ENCODE measurements at places on chromosomes 11 and 22. TPM values are rescaled to one million over a fixed set of nuclear protein-coding genes. Genes with fewer than 3 reads are reported as not detected.

HBG1 gene
- total RNA-seq = not detected

DNA sequence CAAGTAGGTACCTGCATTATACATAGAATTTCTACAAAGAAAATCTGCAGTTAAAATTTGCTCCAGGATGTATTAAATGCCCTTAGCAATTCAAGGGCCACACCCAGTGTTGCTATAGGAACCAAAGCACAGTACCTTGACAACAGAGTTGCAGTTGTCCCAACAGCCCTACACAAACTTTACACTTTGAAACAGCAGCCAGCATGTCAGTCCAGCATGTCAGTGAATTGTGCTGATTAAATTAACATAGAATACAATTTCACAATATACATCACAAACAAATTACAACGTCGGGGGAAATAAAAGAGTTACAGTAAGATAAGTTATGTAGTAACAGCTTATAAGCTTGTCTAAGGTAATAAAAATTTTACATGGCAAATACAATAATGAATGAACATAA is 389.2 kb downstream of the SOX6 start:
- DNase-seq = no peak

DNA sequence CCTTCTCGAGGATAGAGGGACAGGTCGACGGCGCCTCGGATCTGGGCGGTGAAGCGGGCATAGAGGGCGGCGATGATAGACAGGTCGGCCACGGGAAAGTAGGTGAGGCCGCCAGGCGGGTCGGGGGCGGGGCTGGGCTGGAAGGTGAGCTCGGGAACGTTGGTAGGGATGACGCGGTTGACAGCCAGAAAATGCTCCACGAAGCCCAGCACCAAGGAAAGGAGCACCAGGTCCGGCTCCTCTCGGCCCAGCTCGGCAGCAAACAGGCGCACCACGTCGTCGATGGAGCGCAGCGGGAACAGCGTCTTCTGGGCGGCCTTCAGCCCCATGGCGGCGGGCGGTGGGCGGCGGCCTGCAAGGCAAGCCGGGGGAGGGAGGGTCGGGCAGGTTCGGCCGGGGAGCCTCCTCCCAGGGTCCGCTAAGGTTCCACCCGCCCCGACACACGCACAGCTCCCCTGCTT is 540 bp downstream of the MEN1 start:
- DNase-seq = no peak

- no peak for DNase-seq
These were observed 8.2 kb downstream of the GGT5 start for GRCh38 chr22:24236656-24237055.

- no peak for DNase-seq
These were observed 1.3 kb upstream of the OOSP3 start for GRCh38 chr11:59877325-59877724.
